ENCODE measurements at places on chromosomes 6 and 20. TPM values are rescaled to one million over a fixed set of nuclear protein-coding genes. Genes with fewer than 3 reads are reported as not detected.

SALL4 gene
- total RNA-seq: not detected

TCF21 gene
- not detected for total RNA-seq

SLC35F1 gene
- not detected for total RNA-seq

PROKR2 gene
- not detected for total RNA-seq

BANF2 gene
- not detected for total RNA-seq
